ENCODE measurements at places on chromosomes 4 and X.

GRCh38 chr4:8869898-8870646 is 1.6 kb downstream of the HMX1 start:
- no peak for DNase-seq

GRCh38 chr4:24472514-24473308 is 111.6 kb downstream of the DHX15 start:
- DNase-seq = peak; percentile 57

DNA sequence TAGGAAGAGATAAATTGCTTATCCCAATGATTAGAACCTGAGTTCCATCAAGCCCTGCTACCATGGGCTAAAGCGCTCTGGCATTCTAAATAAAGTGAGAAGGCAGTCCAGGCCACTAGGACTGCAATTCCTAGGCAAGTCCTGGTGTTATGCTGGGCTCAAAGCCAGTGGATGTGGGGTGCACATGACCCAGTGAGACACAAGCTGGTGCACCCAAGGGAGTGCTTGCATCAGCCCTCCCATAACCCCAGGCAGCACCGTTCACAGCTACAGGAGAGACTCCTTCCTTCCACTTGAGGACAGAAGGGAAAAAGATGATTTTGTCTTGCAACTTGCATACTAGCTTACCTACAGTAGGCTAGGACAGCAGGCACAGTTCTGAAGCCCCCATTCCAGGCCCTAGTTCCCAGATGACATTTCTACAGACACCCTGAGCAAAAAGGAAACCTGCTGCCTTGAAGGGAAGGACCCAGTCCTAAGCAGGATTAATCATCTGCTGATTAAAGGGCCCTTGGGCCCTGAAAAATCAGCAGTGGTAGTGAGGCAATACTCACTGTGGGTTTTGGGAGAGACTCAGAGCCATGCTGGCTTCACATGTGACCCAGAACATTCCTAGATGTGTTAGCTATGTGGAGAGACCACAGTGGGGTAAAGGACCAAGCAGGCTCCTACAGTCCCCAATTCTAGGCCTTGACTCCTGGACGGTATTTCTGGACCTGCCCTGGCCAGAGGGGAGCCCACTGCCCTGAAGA is 77.8 kb downstream of the KLHL13 start:
- DNase-seq = no peak

GRCh38 chr4:118810991-118811764 is 24.7 kb downstream of the SEC24D start:
- no peak for DNase-seq

DNA sequence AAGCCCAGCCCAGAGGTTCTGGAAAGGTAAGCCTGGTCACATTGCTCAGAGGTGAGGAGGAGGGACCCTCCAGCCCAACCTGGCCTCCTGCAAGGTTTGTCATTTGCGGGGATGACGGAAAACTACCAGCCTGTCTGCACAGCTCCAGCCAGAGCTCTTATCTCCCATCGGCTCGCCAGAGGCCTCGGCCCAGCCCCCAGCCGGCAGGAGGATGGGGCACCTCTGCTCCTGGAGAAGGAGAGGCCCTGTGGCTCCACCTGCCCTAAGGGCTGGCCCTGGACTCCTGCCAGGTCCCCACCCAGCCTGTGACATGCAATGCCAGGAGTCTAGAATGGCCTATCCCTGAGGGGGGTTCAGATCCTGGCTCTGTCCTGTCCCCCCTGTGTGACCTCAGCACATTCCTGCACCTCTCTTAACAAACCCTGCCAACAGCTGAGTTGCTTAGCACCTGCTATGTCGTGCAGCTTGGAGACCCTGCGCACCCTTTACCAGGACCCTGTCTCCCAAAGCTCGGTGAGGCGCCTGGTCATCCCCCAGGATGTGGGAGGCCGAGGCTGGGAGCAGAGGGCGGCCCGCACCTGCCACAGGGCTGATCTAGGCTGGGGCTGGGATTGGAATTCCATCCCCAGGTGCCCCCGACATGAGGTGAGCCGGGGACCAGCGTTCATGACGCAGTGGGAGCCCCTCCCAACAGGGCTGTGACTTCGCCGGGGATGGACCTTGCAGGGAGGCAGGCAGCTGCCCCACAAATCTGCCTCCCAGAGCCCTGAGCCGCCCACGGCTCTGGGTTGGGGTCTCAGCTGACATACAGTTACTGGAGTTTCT is 14.4 kb downstream of the ADRA2C start:
- DNase-seq = no peak

DNA sequence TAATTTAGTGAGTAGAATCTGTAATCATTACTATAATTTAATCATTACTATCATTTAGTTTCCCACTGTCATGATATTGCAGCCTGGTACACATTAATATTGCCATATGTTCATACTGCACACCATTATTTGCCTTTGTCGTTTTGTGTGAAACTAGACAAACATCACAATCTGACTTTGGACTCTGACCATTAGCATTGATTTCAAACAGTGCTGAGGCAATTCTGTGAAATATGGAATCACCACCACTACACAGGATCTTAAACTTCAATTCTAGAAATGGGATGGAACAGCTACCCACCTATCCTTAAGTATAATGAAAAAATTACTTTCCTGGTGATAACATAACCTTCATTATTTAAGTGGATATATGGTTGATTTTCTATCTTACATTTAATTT is 98.3 kb downstream of the SORBS2 start:
- no peak for DNase-seq

DNA sequence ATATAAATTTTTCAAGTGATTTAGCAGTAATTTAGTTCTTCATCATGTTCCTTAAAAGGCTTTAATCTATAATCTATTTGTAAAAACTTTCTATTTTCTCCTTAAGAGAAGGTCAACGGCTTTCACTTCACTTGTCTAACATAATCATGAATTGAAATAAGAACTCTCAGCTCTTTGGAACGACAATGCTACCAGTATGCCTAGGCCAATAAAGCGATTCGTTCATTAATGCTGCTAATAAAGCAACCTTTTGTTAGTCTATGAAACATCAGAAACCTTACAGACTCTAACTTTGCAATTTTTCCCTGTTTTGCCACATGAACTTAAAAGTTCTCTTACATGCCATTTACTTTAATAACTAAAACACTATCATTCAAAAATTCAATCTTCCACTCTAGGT is 47.6 kb downstream of the FBXW7 start:
- DNase-seq = no peak

DNA sequence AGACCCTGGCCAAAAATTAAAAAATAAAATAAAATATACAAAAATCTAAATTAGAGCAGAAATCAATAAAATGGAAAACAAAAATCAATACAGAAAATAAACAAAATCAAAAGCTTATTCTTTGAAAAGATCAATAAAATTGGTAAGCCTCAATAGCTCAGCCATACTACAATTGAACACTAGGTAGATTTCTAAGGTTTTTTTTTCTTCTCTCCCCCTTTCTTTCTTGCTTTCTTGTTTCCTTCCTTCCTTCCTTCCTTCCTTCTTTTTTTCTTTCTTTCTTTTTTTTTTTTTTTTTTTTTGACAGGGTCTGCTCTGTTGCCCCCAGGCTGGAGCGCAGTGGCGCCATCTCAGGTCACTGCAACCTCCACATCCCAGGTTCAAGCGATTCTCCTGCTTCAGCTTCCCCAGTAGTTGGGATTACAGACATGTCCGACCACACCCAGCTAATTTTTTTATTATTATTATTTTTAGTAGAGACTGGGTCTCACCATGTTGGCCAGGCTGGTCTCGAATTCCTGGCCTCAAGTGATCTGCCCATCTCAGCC is 23.4 kb upstream of the PPP3CA start:
- DNase-seq = no peak

GRCh38 chr4:41146196-41146595 is 68.1 kb downstream of the APBB2 start:
- DNase-seq = no peak

DNA sequence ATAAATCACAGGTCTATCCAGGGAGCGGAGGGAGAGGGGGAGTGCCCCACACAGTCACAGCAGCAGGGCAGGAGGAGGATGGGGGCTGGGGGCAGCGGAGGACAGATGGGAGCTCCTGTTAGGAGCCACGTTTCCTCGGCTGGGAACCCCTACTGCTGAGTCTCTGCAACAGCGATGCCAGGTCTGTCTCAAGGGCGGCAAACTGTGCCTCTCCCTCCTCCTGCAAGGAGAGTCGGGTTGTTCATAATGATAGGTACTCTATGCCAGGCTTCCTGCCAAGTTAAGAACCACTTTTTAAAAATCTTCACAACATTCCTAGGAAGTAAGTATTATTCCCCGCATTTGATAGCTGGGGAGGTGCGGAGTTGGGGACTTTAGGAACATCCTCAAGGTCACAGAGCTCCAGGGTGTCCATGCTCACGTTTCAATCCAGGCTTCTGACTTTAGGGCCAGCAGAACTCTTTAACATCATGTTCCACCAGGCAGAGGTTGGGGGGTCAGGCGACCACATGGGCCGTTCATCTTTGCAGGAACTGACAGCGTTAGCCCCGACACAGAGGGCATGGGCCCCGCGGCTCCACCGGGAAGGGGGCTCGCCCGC is 98.3 kb upstream of the MAML3 start:
- no peak for DNase-seq

DNA sequence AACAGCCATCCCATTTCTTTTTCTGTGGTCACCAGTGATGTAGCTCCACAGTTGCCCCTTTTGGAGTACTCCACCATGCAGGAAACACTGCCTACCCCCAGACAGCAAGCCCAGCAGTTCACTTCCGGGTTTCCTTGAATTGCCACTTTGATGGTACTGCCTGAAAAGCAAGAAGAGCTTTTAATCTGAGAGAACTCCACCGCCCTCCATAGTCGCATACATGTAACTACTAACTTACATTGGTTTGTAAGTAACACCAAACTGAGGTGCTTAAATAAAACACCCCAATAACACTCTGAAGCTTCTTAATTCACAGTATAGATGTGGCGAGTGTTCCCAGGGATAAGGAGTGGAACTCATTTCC is 53.6 kb upstream of the HPSE start:
- DNase-seq = no peak

DNA sequence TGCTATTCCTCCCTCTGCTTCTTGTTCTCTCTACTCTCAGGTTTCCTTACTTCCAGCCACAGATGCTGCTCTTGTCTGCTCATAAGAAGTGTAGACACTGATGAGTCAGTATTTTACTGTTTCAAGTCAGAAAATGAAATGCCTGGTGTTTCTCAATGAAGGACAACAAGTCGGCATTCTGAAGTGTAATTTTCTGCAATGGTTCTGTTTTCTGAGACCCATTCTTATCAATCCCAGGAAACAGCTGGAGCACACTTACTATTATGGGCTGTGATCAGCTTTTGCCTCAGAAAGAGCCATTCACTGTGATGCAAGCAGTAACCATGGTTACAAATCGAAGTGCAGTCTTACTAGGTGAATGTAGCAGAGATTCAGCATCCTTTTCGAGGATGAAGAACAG is 42.0 kb downstream of the SLC4A4 start:
- no peak for DNase-seq

DNA sequence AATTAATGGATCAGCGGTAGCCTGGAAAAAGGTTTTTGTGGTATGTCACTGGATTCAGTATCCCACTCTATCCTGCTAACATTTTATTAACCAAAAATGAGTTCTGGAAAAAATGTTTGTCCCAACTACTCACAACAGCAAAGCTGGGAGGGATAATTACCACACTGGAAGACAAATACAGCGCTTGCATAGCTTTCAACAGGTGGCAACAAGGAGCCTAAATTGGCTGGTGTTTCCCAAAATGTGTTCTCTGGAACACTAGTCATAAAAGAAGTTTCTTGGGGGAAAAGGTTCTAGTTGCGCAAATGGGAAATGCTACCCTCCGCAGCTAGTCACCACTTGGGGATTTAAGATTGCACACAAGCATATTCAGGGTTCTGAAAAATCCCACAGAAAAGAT is 54.6 kb downstream of the BEND2 start:
- DNase-seq = no peak

DNA sequence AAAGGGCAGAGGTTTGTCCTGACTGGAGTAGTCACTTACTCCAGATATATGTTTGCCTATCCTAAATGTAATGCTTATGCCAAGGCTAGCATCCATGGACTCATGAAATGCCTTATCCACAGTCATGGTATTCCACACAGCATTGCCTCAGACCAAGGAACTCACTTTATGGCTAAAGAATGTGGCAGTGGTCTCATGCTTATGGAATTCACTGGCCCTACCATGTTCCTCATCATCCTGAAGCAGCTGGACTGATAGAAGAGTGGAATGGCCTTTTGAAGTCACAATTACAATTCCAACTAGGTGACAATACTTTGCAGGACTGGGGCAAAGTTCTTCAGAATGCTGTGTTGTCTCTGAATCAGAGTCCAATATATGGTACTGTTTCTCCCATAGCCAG is 1014.8 kb downstream of the RAPGEF2 start:
- no peak for DNase-seq

DNA sequence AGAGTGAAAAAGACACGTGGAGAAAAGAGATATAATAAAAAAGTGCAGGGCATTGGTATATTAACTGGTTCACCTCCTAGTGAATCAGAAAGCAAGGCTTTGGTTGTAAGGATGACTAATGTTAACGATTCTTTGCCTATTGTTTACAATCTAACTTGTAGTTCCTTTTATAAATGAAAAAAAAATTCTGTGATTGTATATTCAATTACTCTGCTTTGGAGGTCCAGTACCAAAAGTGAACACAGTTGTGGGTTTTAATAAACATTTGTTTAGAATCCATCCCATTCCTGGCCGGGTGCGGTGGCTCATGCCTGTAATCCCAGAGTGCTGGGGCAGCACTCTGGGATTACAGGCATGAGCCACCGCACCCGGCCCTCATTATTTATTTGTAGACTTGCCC is 36.9 kb upstream of the PRSS12 start:
- no peak for DNase-seq

DNA sequence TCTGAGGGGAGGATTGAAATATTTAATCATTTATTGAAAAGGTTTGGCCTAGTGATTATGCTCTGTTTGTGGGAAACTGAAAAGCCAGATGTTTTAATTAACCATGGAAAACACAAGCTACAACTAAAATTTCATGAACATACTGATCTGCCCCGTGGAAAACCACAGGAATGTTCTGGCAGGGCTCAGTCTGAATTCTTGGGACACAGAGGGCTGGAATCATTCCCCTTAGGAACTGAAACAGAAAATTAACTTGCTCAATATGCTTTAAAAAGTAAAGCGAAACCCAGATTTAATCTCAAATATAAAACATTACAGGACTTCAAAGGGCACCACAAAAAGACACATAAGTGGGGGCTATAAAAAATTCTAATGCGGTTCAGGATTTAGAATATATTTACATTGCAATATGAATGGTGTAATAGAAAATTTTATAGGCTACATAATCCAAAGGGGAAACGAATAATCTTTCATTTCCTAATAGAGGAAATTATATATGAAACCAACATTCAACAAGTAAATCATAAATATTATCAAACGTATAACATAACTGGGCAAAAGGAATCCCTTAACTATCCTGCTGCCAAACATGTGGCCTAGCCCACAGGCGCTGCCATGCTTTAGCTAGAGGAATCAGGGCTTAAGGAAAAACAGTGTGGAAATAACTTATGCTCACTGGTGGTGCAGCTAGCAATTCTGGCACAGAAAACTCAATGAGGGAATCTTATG is 70.9 kb downstream of the APBB2 start:
- DNase-seq = no peak

All from T follicular helper cell (primary cell).